ENCODE measurements at places on chromosomes 5 and 9.

DNA sequence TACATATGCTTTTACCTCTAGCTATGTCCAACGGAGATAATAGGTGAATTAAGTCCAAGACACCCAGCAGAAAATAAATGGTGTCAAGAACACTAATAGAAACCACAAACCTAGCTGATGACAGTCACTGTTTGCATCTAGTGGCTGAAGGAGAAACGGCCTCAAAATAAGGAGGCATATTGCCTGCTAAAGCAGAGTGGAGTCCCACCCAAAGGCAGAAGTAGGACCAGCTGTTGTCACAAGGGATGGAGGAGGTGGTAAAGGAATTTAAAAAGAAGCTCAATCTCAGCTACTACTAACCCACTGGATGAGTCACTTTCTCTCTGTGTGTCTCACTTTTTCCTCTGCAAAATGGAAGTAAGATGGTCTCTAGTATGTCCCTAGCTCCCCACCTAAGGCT, 224.3 kb downstream of the GRIA1 start:
- DNase-seq, result no peak

DNA sequence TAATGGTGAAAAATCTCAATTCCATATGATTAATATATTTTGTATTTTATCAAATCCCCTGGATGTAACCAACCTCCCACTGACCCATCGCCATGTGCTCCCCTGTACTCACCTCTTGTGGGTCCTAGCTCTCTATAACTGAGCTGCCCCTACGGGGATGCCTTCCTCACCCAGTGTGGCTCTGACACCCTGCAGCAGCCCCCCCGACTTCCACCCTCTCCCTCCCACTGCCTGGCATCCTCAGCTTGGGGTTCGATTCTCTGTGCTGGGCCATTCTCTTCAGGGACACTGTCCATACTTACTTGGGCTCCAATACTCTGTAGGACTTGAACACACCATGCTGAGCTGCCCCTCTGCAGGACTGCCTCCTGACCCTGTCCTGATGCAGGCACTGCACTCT, 87.1 kb downstream of the PJA2 start:
- no peak for DNase-seq

- no peak for DNase-seq
These were observed 292.9 kb downstream of the NR3C1 start for GRCh38 chr5:143110591-143110990.

DNA sequence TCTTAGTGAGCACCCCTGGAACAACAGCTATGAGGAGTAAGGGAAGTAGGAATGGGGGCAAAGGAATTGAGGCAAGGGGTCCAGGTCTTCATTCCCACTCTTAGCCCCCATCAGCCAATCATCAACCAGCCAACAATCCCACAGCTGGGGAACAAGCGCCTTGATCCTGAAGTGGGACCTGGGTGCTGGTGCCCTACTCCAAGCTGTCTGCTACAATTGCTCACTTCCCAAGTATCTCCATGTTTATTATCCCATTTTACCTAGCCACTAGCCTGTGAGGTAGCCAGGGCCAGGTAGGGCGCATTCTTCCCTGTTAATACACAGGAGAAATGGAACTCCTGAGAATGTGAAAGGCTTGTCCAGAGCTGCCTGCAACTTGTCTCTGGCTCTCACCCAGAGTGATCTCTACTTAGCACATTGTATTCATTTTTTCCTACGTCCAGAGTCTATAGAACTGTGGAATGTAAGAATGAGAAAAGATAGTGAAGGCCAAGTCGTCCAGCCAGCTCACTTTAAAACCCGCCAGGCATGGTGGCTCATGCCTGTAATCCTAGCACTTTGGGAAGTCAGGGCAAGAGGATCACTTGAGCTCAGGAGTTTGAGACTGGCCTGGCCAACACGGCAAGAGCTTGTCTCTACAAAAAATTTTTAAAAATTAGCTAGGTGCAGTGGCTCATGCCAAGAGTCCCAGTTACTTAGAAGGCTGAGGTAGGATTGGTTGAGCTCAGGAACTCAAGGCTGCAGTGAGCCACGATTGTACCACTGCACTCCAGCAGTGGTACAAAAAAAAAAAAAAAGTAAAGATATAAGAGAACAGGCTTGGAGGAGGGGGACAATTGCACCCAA, 6.2 kb upstream of the DNAJC18 start:
- no peak for DNase-seq

DNA sequence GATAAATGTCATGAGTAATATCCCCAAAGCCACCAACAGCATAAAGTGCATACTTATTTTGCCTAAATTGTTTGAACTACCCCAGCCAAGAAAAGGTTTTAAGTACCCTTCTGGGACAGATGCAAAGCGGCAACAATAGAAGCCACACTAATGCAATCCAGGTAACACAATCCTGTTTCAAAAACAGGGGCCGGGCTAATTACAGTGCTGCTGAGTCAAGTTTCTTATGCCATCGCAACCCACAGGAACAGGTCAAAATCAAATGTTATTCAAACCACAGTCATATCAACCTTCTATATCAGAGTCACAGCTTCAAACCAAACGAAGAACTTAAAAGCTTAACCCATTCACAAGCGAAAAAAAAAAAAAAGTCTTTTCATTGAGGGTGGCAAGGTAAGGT, 28.3 kb downstream of the EBF1 start:
- DNase-seq, result no peak

DNA sequence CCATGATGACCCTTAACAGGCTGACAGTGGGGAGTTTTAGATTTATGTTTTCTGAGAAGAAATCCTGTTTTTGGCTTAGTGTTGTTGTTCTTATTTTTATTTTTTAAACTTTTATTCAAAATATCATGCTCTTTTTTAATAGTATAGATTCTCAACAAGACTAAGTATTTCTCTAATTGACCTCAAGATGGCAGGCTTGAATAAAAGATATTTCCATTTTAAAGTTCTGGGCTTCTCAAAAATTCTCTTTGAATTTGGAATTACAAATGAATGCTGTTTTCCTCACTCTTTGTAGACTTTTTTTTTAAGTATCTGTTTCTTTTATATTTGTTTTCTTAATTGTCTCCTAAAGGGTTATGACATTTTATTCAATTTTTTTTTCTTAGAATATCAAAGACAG, 50.0 kb upstream of the SH3GL2 start:
- no peak for DNase-seq

GRCh38 chr9:2740616-2741015, 23.3 kb downstream of the KCNV2 start:
- DNase-seq, result no peak

GRCh38 chr5:139692679-139693308, 44.6 kb downstream of the CXXC5 start:
- DNase-seq, result no peak

GRCh38 chr9:2093920-2094597, 78.9 kb downstream of the SMARCA2 start:
- no peak for DNase-seq

DNA sequence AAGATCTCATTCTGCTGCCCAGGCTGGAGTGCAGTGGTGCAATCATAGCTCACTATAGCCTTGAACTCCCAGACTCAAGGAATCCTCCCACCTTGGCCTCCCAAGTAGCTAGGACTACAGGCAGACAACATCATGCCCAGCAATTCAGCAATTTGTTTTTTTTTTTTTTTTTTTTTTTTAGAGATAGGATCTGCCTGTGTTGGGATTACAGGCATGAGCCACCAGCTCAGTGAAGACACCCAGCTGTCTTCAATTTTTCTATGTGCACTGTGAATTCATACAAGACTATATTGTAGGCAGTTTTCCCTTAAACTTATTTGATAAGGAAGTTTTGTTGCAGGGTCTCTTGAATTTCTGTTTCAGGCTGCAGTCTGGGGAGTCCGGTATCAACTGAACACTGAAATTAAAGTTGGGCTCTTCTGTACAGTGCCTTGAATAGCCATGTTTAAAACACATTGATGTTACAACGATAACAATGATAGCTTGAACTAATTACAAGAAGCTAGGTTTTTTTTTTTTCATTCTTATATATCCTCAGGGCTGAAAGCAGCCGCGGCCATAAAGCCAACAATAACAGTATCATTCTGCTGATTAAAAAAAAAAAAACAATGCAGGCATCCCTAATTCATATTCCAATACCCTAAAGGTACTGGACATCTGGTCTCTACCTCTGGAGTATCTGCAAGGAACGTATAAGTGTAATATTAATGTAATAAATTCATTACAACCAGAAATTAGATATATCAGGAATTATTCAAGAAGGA, 63.5 kb downstream of the MPDZ start:
- DNase-seq, result no peak

DNA sequence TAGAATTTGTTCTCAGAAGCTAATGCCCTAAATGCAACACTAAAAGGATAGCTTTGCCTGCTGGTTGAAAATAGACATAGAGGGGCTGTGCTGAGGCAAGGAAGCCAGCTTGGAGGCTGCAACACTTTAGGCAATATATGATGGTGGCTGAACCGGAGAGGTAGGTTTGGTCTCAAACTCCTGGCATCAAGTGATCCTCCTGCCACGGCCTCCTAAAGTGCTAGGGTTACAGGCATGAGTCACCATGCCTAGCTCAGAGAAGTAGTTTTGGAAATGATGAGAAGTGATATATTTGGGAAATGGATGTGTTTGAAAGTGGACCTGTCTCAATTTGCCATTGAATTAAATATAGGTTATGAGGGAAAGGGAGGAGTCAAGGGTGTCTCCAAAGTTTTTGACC, 10.0 kb downstream of the DUSP1 start:
- DNase-seq, result no peak

DNA sequence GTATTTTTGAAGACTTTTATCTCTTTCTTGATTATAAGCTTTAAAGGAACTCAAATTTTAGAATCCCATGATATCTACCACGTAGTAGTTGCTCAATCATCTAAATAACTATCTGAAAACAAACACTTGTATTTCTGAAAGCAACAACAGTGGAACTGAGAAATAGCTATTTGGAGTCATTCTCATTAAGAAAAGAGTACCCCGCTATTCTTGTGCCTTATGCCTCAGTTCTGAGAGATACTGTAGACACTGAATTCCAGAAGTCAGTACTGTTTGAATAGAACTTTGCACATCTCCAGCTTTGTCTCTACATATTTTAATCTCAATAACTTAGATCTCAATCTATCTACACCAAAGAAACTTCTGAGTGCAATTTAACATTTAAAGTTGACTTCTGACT, 11.4 kb downstream of the CHD1 start:
- DNase-seq, result no peak

GRCh38 chr5:14228219-14228618, 85.1 kb downstream of the TRIO start:
- no peak for DNase-seq

- no peak for DNase-seq
These were observed 28.1 kb downstream of the TGFBI start for GRCh38 chr5:136056771-136057335.

DNA sequence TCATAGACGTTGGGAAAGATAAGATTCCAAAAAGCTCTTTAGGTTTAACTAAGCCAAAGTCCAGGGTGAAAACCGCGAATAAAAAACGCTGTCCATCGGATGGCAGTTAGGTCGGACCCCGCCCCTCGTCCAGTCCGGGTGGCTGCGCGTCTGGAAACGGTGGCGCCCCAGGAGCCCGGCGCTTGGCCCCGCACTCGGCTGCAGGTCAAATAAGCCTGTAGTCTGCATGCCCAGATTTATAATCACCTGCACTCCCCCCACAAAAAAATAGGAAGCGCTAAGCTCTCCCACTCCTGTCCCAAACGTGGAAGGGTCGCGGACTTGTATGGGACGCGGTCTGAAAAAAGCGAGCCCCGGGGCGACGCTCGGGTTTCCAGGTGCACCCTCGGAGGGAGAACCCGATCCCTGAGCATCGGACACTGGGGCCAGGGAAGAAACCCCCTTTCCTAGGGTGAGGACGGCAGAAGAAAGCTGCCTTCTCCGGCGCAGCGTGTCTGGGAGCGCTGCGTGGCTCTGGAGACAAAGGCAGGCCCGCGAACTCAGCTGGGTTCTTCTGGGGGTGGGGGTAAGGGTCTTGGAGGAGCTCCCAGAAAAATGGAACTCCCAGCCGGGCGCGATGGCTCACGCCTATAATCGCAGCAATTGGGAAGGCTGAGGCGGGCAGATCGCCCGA, 923 bp upstream of the ZBTB5 start:
- DNase-seq, result peak; percentile 27

- DNase-seq, result no peak
These were observed 166.4 kb downstream of the KDM4C start for GRCh38 chr9:6924149-6924548.

DNA sequence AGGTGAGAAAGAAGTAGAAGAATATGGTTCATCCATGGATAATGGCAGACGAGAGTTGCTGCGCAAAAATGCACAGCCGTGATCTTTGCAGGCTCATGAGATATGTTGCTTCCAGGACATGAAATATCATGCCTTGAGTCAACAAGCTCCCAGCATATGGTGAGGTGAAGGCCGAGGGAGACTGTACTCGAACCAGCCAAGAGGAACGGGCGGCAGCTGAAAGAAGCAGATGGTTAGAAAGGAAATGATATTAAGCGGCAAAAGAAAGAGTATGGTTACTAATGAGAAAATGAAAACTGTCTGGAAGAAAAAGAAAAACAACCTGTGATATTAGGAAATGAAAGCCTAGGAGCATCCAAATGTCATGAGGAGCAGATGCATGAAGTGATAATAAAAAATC, 344.7 kb upstream of the DAP start:
- DNase-seq, result no peak

DNA sequence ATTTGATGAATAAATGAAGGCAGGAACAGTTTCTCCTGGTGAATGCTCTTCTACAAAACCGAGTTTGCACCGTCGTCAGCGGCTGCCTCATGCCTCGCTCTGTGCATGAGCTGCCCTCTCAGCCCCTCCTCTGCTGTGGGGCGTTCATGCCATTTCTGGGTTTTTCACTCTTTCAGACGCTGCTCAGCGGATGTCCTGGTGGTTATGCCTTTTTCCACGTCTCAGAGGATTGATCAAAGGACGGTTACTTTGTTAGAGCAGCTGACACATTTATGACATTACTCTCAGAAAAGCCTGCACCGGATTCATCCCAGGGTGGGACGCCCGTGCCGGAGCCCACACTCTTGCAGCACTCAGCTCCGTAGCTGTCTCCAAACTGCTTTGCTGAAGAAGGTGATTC, 195.9 kb upstream of the PPP1R26 start:
- no peak for DNase-seq

- no peak for DNase-seq
These were observed 726 bp upstream of the PSMB7 start for GRCh38 chr9:124415852-124416484.

DNA sequence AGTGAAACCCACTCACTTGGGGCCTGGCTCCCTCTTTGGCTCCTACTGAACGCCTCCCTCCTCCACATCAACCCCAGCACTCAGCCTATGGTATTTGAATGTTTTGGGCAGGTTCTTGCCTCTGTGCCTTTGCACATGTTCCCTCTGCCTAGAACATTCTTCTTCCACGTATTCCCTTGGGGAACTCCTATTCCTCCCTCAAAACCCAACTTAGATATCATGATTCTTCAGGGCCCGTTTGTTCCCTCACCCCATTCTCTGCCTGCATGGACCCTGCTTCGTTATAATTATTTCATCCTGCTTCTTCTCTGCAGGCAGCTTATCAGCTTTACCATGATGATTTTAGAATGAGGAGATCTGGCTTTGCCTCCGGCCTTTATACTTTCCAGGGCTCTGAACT, 215.0 kb upstream of the IER5L start:
- no peak for DNase-seq

Measured in stimulated activated CD4-positive, alpha-beta T cell treated with anti-CD3 and anti-CD28 coated beads, Interleukin-4, amount 100 ng/mL, for 4 hours (primary cell).